Activated T-cell treated with anti-CD3 and anti-CD28 coated beads, Interleukin-2, amount 50 U/mL, for 48 hours (primary cell): ENCODE measurements at places on chromosomes 16 and 17.

GRCh38 chr16:52957199-52957598, 95.5 kb downstream of the CHD9NB start:
- no peak for DNase-seq

DNA sequence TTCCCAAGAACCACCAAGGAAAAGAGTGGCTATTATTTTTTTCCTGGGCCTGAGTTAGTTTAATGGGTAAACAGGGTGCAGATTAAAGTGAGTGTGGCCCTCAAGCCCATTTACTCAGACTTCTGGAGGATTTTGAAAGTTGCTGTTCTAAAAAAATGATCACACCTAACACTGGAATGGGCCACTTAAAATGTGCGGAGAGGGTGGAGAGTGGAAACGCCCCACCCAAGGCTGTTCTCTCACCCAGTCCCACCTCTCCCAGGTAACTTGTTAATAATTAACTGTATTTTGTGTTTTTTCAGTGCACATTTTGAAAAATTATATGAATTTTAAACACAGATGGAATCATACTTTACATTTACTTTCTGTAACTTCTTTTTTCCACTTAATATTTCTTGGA, 5.4 kb downstream of the HIRIP3 start:
- no peak for DNase-seq

DNA sequence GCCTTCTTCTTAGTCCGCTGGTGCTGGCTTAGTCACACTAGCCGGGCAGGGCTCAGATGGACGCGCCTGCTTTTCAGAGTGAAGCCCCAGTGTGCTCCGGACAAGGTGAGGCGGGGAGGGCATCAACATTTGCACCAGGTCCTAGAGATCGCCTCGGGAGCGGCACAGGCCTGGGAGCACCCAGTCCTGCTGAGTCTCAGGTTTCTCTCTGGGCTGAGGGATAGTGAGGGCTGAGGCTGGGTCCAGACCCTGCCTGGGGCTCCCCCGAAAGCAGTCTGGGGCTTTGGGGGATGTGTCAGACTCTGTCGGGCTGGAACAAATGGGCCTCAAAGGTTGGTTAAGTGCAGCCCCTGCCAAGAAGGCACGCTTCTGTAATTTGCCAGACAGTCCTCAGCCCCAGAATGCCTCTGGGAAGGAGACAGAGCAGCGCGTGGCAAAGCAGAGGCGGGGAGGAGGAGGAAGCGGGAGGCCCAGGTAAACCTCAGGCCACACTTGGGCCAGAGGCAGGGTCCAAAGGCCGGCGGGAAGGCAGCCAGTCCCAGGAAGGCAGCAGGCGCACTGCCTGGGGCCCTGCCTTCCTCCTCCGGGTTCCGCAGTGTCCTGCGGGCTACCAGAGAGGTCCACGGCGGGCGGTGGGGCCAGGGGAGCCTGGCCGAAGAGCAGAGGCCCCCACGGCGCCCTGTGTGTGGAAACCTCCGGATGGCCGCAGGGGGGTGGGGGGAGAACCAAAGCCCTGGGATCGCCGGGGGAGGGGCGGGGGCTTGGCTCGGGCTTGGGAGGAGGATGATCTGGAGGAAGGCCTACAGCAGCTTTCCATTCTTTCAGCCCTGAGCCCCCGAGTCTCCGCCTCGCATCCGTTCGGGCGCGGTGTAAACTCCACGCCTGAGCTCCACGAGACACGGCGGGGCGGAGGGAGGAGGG, 39.5 kb upstream of the ATP2A3 start:
- DNase-seq: peak; percentile 17

GRCh38 chr17:20938244-20938643, 104.6 kb downstream of the USP22 start:
- no peak for DNase-seq

- DNase-seq: peak; percentile 33
Observed at GRCh38 chr17:47423406-47424295, 99.9 kb downstream of the EFCAB13 start.

GRCh38 chr17:41680426-41681040, 8.2 kb upstream of the EIF1 start:
- no peak for DNase-seq
